ENCODE measurements at places on chromosomes 5 and 9. TPM values are rescaled to one million over a fixed set of nuclear protein-coding genes. Genes with fewer than 3 reads are reported as not detected.
A peak's percentile ranks its signal among the peaks of the same experiment; 100 is the strongest.

The PCDH1 gene
- total RNA-seq: 48.6 TPM

The C7 gene
- 58.0 TPM for total RNA-seq

The OTP gene
- 0.83 TPM for total RNA-seq

DNA sequence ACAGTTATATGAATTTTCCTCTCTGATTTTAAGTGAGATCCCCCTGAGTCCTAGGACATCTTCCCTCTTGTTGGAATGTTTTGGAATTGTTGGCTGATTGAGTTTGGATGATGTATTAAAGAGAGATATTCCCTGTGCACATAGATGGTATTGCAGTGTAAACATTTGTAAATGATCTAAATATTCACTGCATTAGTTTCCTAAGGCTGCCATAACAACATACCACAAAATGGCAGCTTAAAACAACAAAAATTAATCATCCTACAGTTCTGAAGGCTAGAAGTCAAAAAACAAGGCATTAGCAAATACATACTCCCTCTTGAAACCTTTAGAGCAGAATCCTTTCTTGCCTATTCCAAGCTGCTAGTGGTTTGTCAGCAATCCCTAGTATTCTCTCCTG is 38.0 kb upstream of the MROH2B start:
- H3K36me3 ChIP-seq: no peaks in the 10 kb centered on the region
- H3K27ac ChIP-seq: no peak overlapping the region
- no peak for DNase-seq
- no peak overlapping the region for H3K4me3 ChIP-seq
- no peaks in the 10 kb centered on the region for H3K27me3 ChIP-seq

DNA sequence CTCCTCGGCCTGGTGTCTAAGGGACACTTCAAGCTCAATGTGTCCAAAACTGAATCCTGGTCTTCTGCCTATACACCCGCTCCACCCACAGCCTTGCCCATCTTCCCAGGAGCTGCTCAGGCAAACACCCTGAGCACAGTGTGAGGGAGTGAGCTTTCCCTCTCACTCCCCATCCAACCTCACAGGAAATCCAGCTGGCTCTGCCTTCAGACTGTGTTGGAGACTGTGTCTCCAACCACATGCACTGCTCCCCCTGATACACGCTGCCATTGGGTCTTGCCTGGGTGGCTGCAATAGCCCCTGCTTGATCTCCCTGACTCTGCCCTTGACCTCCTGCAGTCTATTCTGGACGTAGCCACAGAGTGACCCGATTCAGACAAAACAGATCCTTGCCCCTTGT is 319.5 kb upstream of the MSX2 start:
- no peaks in the 10 kb centered on the region for H3K36me3 ChIP-seq
- H3K4me3 ChIP-seq: no peak overlapping the region
- no peaks in the 10 kb centered on the region for H3K27me3 ChIP-seq
- DNase-seq: no peak
- H3K27ac ChIP-seq: no peak overlapping the region
- H3K4me1 ChIP-seq: no peaks in the 10 kb centered on the region

- no peak overlapping the region for H3K27ac ChIP-seq
- no peak overlapping the region for H3K4me3 ChIP-seq
- DNase-seq: no peak
- H3K4me1 ChIP-seq: no peaks in the 10 kb centered on the region
- peaks cover 2% of the 10 kb centered on the region for H3K36me3 ChIP-seq
Observed at GRCh38 chr5:80698369-80698768, 43.6 kb upstream of the DHFR start.

- H3K36me3 ChIP-seq: no peaks in the 10 kb centered on the region
- H3K4me1 ChIP-seq: no peaks in the 10 kb centered on the region
- no peak overlapping the region for H3K4me3 ChIP-seq
- no peak overlapping the region for H3K27ac ChIP-seq
Observed at GRCh38 chr5:91127456-91128081, 255.5 kb downstream of the ARRDC3 start.

DNA sequence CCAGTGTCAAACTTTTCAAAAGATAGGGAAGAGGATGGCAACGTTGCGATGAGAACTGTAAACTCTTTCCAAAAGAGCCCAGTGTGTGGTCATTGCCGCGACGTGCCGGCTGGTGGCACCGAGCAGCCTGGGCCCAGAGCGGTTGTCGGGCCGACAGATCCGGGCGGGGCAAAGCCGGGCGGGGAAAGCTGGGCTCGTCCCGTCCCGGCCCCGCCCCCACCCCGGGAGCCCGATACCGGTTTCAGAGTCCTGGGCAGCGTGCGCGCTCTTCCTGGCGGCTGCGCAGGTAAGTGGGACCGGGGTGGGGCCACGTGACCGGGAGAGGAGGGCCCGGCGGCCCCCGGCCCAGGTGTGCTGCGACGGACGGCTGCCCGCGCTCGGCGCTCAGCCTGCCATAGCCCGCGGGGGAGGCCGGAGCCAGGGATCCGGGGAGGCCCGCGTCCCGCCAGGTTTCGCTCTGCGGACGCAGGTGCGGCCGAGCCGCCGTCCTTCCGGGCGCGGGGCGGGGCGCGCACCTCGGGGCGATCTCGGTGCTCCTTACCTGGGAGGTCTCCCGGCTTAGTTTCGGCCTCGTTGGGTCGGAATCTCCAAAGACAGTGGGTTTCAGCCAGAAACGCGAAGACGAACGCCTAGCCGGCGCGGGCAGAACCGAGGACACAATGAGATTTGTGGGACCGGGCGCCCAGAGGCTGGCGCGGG is at the start of gene MARVELD2:
TSS of gene MARVELD2 (plus strand) at position 232 of the 699 bp plus-strand sequence. CDS start 4,270 bp downstream, outside the sequence.
- H3K27ac ChIP-seq: no peak within 1 kb of the TSS
- no peaks in the 10 kb centered on the region for H3K27me3 ChIP-seq
- peaks cover 4% of the 10 kb centered on the region for H3K4me1 ChIP-seq

DNA sequence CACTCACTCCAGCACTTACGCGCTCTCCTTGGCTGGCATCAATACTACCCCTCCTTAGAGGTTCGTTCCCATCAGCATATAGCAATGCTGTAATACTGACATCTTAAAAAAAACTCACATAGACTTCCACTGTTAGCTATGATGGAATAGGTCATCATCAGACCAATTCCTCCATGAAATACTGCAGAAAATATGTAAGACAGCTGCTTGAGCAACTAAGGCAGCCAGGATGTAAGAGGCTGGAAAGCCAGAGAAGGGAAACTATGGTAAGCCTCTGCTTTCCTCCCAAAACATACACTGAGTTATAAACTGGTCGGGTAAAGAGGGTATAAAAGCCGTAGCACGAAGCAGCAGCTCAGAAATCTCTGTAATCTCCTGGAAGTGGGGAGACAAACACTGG is 33.5 kb downstream of the AUH start:
- H3K4me3 ChIP-seq: no peak overlapping the region
- DNase-seq: no peak

- no peaks in the 10 kb centered on the region for H3K36me3 ChIP-seq
- DNase-seq: peak; percentile 79
- H3K27me3 ChIP-seq: no peaks in the 10 kb centered on the region
- H3K27ac ChIP-seq: peak overlapping the region; percentile 61
Observed at GRCh38 chr9:125549465-125549871, 157.5 kb downstream of the MAPKAP1 start.

All from spinal cord (tissue), 10 donors.